T-helper 22 cell (primary cell): ENCODE measurements at places on chromosomes 12 and 14.

GRCh38 chr14:103520657-103521437 is 1.8 kb downstream of the CKB start:
- peak; percentile 65 for DNase-seq

- DNase-seq: no peak
Observed at GRCh38 chr12:6084969-6085450, 39.5 kb downstream of the VWF start.

- no peak for DNase-seq
Observed at GRCh38 chr12:127262615-127263014, 1004.4 kb upstream of the TMEM132C start.

- peak; percentile 10 for DNase-seq
Observed at GRCh38 chr12:106282457-106283097, 20.0 kb upstream of the TCP11L2 start.

DNA sequence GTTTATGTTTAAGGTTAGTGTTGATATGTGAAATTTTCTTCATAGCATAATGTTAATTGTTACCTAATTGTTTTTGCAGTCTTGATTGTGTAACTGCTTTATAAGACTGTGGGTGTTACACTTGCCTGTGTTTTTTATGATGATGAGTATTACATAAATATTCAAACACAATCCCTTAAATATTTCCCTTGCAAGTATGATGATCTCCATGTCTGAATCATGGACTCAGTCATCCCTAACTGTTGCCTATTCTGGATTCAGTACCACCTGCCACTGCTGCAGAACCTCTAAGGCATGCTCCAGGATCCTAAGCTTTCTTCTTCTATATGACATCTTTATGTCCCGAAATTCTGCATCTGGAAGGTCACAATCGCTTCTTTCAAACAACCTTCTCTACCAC is 246.3 kb upstream of the CLEC14A start:
- no peak for DNase-seq
